ENCODE measurements at places on chromosomes 3 and 15. TPM values are rescaled to one million over a fixed set of nuclear protein-coding genes. Genes with fewer than 3 reads are reported as not detected.

The KIF15 gene
- total RNA-seq = 40.1 TPM

DNA sequence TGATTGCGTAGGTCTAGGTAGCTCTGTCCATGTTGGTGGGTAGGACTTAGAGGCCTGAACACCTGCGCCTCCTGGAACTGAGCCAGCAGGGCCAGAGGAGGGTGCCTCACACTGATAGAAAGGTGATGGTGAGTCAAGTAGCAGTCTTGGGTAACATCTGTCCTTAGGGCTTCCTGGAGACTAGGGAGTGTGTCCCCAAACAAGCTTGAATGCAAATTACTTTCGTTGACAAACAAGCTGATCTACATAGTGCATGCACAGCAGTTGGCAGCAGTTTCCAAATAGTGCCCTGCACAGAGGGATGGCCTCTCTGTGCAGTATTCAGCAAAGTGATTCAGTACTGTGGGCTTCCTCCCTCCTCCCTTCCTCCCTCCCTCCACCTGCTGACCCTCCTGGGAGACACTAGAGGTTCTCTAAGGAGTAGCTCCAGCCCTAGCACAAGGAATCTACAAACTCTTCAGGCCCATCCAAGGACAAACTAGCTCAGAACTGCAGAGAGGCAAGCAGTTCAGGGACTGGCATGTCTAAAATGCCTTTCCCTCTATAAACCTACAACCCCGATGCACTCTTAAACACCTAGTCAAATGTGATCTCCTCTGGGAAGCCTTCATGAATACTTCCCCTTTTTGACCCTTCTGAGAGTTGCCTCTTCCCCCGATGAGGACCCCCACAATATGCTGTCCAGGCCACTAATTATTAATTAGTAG, 61.0 kb downstream of the TLE3 start:
- H3K4me1 ChIP-seq = no peaks in the 10 kb centered on the region
- no peak for DNase-seq
- no peaks in the 10 kb centered on the region for H3K36me3 ChIP-seq

The PIERCE2 gene
- total RNA-seq = not detected

DNA sequence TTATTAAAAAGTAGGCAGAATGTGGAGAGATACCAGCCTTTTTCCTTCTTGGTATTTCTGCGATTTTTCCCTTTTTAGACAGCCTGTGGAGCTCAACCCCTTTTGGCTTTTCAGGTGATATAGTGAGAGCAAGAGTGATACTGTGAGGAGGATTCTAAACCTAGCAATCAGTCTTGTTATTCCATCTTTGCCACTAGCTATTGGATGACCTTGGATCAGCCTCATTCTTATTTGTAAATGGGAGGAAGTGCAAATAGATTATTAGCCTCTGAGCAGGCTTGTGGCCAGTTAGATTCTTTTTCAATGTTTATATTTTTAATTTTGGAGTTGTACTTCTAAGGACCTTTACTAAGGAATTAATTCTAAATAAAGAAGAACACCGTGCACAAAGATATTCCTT, 34.0 kb downstream of the IQGAP1 start:
- H3K27ac ChIP-seq = no peak overlapping the region
- no peak overlapping the region for H3K4me3 ChIP-seq
- H3K4me1 ChIP-seq = peaks cover 70% of the 10 kb centered on the region
- peaks cover 5% of the 10 kb centered on the region for H3K36me3 ChIP-seq
- DNase-seq = no peak

DNA sequence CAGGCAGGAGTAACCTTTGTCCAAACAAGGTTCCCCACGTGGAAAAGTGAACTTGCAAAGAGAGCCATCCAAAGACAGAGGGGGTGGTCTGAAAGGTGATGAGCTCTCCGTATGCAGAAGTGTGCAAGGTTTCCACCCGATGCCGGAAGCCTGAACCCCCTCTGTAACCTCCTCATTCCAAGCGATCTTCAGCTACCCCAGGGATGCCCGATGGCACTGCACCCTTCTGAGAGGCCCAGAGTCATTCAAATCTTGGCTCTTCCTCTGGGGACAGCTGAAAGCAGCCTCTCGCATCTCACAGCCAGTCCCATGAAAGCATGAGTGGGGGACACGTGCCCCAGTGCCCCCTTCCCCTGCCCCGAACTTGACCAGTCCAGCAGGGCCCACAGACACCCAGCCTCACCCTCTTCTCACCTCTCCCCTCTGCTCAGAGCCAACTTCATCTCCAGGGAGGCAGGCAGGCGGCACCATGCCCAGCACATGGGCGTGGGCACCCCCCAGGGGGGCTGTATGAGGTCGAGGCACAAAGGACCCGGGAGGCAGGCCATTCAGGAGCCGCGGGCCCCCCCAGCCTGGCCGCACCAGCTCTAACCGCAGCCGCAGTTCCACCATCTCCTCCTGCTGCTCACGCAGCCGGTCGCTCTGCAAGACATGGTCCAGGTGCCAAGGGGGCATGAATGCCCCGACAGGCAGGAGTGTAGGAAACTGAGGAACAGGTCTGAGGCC, 8.7 kb downstream of the KIF7 start:
- no peak overlapping the region for H3K27ac ChIP-seq
- no peak overlapping the region for H3K4me3 ChIP-seq
- H3K4me1 ChIP-seq = peaks cover 5% of the 10 kb centered on the region
- no peaks in the 10 kb centered on the region for H3K27me3 ChIP-seq

DNA sequence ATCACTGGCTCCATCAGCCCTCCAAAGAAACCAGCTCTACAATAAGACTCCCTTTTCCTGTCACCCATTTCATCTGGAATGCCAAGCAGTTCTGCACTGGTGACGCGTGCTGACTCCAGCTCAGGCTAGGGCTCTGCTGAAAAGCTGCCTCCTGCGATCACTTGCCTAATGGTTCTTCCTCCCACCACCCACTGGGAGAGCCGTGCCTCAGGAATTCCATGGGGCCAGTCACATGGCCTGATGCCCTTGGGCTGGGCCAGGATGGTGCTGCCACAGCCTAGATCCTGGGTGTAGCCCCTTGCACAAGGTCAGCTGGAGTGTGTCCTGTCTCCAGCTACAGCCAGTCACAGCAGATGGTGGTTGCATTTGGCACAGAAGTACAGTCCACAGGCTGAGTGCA, 98.9 kb downstream of the DNAJB8 start:
- H3K27ac ChIP-seq = no peak overlapping the region
- DNase-seq = no peak
- H3K4me1 ChIP-seq = peaks cover 11% of the 10 kb centered on the region
- no peak overlapping the region for H3K4me3 ChIP-seq
- H3K27me3 ChIP-seq = no peaks in the 10 kb centered on the region

DNA sequence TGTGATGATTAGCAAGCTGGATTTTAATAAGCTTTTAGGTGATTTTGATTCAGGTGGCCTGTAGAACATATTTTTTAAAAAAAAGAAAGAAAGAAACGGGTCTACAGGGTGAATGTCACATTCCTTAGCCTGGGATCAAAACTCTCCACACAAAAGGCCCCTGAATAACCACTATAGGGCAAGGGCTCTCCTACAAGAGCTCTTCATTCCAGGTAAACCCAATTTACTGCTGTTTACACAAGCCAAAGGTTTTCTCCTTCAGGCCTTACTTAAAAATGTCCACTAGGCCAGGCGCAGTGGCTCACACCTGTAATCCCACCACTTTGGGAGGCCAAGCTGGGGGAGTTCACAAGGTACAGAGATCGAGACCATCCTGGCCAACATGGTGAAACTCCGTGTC, 8.3 kb downstream of the MSL2 start:
- H3K4me3 ChIP-seq = peak overlapping the region; percentile 66
- no peaks in the 10 kb centered on the region for H3K27me3 ChIP-seq
- no peaks in the 10 kb centered on the region for H3K36me3 ChIP-seq
- peaks cover 92% of the 10 kb centered on the region for H3K4me1 ChIP-seq
- DNase-seq = no peak

GRCh38 chr3:196650740-196651311, 11.3 kb downstream of the NRROS start:
- peak overlapping the region; percentile 89 for H3K27ac ChIP-seq
- H3K4me3 ChIP-seq = no peak overlapping the region
- no peaks in the 10 kb centered on the region for H3K27me3 ChIP-seq
- DNase-seq = no peak
- H3K4me1 ChIP-seq = peaks cover 37% of the 10 kb centered on the region

The CASR gene
- total RNA-seq = 0.17 TPM

Data from activated T-cell treated with anti-CD3 and anti-CD28 coated beads, Interleukin-2, amount 50 U/mL, for 72 hours (primary cell).